ENCODE measurements at places on chromosomes 12 and 14.

DNA sequence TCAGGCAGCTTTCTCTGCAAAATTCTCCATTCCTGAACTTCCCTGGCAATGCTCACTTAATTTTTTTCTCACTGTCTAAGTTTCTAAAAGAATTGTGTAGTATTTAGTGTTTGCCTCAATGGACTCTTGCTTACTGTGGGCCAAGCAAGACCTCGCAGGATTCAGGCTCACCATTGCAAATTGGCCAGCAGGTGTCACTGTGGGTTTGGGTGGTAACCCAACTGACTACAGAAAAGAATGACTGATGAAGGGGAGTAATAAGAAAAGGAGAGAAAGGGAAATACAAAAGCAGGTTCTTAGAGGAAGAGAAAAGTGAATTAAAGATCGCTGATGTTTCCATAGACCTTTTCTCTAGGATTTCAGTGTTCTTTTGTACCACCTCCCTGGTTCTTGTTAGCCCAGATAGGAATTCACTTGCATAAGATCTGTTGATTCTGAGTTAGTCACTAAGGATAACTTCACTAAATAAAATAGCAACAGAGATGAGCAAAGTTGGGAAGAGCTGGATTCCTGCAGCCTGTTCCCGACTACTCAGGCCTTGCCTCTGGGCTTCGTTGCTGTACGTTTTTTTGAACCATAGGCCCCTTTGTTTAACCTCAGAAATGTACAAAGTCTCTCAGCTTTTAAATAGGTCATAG is 386.5 kb upstream of the DDHD1 start:
- peak; percentile 89 for DNase-seq

DNA sequence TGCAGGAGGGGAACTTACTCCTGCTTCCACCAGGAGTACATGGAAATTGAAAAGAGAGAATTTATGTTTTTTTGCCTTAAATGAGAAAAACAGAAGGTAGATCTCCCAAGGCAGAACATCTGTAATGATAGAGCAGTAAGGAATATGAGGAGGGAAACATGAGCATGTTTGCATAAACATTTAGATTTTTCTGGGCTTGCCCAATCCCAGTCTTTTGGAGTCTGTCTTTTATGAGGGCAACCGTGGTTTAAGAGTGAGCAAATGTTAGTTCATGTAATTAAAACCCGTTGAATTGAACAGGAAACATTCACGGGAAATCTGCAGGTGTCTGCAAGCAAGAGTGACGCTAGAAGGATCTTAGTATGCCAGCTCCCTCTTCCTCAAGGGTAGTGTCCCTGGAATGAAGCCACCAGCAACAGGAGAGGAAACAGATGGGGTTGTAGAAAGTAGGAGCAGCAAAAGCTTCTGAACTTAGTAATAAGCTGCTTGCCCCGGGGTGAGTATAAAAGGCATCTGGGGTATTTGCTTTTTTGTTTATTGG is 79.3 kb downstream of the ARF6 start:
- DNase-seq = peak; percentile 46

DNA sequence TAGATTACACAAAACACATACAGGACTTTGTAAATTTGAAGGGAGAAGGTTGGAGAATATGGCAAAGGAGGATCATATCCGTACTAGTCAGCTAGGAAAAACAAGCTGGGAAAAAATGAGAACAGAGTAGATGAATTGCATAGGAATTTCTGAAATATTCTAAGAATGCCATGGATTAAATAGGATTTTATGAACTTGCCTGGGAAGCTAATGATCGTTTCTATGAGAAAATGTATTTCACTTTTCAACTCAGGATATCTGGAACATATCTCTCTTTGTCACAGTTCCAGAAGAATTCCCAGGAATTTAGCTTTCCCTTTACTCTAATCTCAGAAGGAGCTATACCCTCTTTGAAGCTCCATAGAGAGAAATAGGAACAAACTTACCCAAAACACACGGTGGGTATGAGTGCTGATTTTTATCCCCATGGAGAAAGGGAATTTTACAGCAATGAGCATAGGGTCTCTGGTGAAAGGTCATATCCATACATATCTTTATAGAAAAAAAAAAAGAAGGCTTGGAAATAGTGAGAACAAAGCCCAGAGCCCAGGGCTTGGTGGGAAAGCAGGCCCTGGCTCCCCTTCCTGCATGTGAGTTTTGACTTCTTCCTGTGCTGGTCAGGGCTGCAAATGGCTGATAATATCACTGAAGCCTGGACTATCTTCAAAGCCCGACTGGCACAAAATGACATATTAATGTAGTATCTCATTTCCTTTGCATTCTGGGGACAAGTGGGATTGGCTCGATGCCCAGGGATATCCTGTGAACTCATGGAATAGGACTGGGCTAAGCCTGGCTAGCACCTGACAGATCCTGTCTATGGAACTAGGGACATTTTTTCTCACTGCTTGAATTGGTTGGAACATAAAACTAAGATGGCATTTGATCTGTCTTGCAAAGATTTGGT is 136.3 kb downstream of the AEBP2 start:
- peak; percentile 78 for DNase-seq

DNA sequence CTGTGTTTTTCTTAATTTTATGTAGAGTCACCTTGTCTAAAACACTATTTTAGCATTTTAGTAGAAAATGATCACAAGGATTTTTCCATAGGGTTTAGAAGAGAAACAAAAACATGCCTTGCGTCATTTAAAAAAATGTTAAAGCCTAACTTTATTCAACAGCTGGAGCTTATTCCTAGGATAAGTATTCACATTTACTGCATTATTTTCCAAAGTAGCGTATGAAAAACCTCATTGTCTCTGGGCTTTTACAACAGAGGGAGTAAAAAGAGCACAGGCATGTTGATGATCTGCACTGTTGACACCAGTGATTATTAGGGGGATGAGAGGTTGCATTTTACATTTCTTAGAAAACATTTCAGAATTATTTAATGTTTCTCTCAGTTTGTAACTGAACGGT is 66.1 kb downstream of the FRMD6 start:
- no peak for DNase-seq

DNA sequence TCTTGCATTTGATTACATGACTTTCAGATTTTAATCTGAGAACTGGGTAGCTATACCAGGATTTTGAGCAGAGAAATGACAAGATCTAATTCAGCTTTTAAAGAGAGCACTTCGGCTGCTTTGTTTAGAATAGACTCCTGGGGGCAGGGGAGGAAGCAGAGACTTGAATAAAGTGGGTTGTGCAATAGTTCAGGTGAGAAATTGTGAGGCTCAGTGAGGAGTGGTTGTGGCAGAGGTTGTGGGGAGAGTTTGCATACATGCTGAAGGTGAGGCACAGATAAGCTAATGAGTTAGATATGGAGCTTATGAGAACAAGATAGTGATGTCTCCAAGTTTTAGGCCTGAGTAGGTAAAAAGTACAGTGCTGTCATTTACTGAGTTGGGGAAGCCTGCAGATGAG is 281.4 kb downstream of the FLRT2 start:
- DNase-seq = no peak

DNA sequence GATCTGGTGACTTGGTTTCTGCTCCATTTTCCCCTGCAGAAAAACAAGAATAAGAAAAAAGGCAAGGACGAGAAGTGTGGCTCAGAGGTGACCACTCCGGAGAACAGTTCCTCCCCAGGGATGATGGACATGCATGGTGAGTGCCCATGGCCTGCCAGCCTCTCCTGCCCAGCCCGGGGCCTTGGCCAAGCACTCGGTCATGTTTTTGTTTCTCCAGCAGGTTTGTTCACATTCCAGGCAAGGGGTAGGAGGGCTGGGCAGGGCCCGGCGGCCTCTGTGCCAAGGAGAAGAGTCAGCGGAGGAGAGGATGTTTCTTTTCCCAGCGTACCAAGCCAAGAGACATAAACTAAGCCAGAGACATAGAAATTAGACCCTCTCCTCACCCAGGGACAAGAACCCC is 13.6 kb downstream of the BCL7A start:
- no peak for DNase-seq

DNA sequence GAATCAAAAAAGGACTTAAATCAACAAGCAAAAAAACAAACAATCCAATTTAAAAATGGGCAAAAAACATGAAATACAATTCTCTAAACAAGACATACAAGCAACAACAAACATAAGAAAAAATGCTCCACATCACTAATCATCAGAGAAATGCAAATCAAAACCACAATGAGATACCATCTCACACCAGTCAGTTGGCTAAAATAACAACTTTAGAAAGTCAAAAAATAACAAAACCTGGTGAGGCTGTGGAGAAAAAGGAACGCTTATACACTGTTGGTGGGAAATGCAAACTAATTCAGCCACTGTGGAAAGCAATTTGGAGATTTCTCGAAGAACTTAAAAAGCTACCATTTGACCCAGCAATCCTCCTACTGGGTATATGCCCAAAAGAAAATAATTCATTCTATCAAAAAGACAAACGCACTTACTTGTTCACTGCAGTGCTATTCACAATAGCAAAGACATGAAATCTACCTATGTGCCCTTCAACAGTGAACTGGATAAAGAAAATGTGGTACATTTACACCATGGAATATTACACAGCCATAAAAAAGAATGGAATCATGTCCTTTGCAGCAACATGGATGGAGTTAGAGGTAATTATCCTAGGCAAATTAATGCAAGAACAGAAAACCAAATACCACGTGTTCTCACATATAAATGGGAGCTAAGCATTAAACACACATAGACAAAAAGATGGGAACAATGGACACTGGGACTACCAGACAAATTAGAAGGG is 26.9 kb downstream of the PRKD1 start:
- DNase-seq = no peak

DNA sequence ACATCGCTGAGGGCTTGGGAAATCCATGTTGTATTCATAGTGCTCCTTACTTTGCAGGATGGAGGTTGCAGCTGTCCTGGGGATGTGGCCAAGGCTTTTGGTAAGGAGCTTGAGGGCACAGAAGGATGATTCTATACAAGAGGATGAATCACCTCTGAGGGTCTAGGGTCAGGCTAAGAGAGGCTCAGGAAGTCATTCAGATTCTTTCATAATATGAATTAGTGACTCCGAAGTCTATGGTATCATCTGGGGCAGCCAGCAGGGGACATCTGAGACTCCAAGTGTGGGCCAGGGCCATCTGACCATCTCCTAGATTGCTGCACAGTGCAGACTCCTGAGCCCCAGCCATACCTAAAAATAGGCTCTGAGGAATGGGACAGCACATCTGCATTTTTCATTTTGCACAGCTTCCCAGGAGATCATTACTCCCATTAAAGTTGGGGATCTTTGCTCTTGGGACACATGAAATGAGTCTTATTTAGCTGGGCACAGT is 4.8 kb downstream of the GMPR2 start:
- no peak for DNase-seq

DNA sequence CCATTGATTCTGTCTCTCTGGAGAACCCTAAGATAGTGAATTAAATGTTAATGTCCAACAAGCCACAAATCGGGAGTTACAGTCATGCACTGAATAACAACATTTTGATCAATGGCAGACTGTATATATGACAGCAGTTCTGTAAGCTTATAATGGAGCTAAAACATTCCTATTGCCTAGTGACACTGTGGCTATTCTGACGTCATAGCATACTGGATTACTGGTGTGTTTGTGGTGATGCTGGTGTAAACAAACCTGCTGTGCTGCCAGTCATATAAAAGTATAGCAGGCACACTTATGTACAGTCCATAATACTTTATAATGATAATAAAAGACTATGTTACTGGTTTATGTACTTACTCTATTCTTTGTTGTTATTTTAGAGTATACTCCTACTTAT is 56.7 kb upstream of the BICD1 start:
- no peak for DNase-seq

GRCh38 chr14:59356767-59357166 is 108.4 kb downstream of the GPR135 start:
- no peak for DNase-seq

DNA sequence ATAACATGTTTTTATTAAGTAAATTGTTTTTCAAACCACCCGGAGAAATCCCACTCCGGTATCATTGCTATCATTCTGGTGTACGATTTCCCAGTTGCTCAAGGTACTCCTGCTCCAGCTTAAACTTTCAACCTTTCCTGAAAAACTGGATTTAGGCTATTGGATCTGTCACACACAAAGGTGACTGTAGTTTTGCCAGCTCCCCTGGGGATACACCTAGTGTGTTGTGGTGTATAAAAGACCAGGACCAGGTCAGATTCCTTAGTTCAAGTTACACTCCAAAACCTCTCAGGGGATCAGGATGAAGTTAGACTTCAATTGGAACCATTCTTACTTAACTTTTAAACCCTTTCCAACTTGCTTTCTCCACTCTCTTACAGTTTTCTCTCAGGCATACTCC is 303.9 kb downstream of the NOVA1 start:
- no peak for DNase-seq

DNA sequence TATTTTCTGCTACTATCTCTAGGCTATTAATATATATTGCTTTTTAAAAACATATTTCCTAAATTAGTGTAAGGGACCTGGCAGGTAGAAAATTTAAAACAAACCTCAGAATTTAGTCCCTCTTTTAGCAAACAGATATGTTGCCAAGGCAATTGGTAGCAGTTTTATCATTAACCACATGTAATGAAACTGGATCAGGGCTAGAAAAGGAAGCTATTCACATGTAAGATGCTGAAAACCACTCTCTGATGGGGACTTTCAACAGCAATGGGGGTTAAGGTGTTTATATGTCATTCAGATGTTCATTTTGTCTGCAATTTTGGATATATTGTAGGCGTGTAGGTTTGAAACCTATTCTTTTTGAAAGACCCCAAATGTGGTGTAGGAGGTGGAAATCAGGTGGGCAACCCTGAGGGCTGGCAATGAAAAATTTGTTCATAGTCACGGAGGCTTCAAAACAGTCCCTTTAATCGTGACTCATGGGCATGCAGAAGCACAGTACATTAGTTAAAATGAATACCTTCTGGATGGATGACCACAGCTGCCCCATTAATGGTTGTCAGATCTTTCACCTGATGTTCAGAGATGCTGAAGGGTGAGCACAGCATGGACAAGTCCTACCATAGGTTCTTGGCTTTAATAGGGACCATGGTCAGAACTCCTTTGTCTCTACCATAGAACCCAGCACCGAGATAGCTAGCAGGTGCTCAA is 5.9 kb upstream of the PKP2 start:
- no peak for DNase-seq

GRCh38 chr12:29709496-29710040 is 74.2 kb downstream of the TMTC1 start:
- no peak for DNase-seq

- DNase-seq = peak; percentile 56
Observed at GRCh38 chr14:23186913-23187654, 3.6 kb upstream of the SLC7A8 start.

DNA sequence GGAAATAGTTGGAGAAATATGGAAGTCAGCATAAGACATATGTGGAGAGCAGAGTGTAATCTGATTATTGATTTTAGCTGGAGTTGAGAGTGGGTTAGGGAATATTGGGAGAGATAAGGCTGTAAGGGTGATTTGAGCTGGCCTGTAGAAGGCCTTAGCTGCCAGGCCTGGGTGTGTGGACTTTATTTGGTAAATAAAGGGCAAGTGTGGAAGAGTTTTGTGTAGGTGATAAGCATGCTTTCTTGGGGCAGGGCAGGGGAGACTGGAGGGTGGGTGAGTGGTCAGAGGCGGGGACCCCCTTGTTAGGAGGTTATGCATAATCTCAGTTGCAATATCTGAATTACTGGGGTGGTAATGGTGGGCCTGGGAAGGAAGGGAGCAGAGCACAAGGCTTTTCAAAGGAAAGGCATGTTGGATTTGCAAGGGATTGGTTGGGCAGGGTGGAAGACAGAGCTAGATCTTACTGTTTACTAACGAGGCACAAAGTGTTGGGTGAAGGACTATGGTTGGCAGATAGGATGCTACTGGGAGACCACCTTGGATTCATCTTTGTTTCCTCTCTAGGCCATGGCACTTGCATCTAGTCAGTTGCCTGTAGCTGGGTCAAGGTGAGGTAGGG is 5.5 kb downstream of the KHNYN start:
- no peak for DNase-seq

- DNase-seq = no peak
Observed at GRCh38 chr12:65121956-65122469, 908 bp upstream of the WIF1 start.

All from femur (tissue), 1 donor.